ENCODE measurements at places on chromosomes 12 and 14. TPM values are rescaled to one million over a fixed set of nuclear protein-coding genes. Genes with fewer than 3 reads are reported as not detected.

DNA sequence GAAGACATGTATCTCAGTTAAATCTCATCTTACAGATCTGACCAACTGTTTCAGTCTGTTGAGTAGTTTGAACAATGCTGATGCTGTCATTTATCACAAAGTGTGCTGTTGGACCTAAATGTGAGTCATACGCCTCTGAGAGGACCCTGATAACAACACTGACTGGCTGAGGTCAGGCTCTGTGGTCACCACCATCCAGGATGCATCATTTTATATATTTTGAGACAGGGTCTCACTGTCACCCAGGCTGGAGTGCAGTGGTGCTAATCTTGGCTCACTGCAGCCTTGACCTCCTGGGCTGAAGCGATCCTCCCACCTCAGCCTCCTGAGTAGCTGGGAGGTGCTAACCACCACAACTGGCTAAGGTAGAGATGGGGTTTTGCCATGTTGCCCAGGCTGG, 181.0 kb upstream of the RGS6 start:
- H3K4me1 ChIP-seq = peaks cover 6% of the 10 kb centered on the region
- no peak overlapping the region for H3K27ac ChIP-seq
- no peak for DNase-seq

The ESR2 gene
- 0.12 TPM for polyA plus RNA-seq

DNA sequence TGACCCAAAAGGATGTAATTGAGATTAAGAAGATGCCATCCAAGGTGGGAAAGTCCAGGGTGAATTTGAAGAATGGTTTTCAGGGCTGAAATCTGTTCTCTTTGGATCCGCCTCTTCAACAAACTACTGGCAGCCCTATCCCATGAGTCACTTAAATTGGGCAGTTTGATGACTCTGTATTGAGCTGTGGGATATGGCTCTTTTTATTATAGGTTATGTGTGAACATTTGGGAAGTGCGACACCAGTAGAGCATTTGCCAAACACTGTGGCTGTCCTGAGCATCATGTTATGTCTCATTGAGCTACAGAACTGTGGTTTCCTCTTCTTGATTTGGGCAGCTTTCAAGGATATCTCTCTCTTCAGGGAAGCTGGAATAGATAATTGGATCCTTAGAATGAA, 22.3 kb downstream of the IFT43 start:
- no peak for DNase-seq
- H3K4me1 ChIP-seq = no peaks in the 10 kb centered on the region
- H3K36me3 ChIP-seq = peaks cover 3% of the 10 kb centered on the region
- H3K27ac ChIP-seq = no peak overlapping the region
- H3K4me3 ChIP-seq = no peak overlapping the region

DNA sequence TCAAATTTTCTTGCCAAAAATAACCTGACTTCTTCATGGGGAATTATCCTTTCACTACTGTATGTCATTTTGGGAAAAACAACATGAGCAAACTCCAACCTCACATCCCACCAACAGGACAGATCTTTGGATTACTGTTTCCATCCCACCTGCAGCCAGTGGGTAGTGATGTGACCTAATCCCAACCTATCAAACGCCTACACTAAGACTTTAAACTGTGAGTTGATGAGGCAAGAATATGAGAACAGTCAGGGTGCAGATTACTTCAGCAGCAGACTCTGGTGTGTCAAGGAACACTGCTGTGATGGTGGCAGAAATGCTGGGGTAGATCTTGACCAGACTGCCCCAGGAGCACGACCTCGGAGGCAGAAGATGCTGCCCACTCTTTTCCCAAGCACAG, 293.2 kb downstream of the DUSP6 start:
- H3K36me3 ChIP-seq = no peaks in the 10 kb centered on the region
- no peaks in the 10 kb centered on the region for H3K4me1 ChIP-seq
- no peak for DNase-seq
- H3K27me3 ChIP-seq = no peaks in the 10 kb centered on the region

- no peaks in the 10 kb centered on the region for H3K4me1 ChIP-seq
- H3K4me3 ChIP-seq = no peak overlapping the region
- DNase-seq = no peak
- no peaks in the 10 kb centered on the region for H3K36me3 ChIP-seq
These were observed 25.0 kb downstream of the SLC25A21 start for GRCh38 chr14:37147310-37147880.

- H3K4me3 ChIP-seq = no peak overlapping the region
- H3K36me3 ChIP-seq = no peaks in the 10 kb centered on the region
- H3K4me1 ChIP-seq = no peaks in the 10 kb centered on the region
- no peak for DNase-seq
- peaks cover 4% of the 10 kb centered on the region for H3K27me3 ChIP-seq
- no peak overlapping the region for H3K27ac ChIP-seq
These were observed 214.2 kb downstream of the PPM1H start for GRCh38 chr12:62720661-62721330.

The TOMM20L gene
- not detected for polyA plus RNA-seq

The POTEG gene
- polyA plus RNA-seq = not detected

- no peaks in the 10 kb centered on the region for H3K27me3 ChIP-seq
- no peaks in the 10 kb centered on the region for H3K4me1 ChIP-seq
- H3K27ac ChIP-seq = no peak overlapping the region
- no peaks in the 10 kb centered on the region for H3K36me3 ChIP-seq
- DNase-seq = no peak
- H3K4me3 ChIP-seq = no peak overlapping the region
These were observed 225.7 kb downstream of the NUAK1 start for GRCh38 chr12:105912882-105913678.

The NR1H4 gene
- not detected for polyA plus RNA-seq

- DNase-seq = no peak
- H3K27ac ChIP-seq = no peak overlapping the region
These were observed 224.2 kb downstream of the LRFN5 start for GRCh38 chr14:41830714-41831406.

GRCh38 chr14:74856366-74856765, 19.6 kb downstream of the PROX2 start:
- H3K4me1 ChIP-seq = peaks cover 18% of the 10 kb centered on the region
- no peak for DNase-seq
- H3K27ac ChIP-seq = no peak overlapping the region

GRCh38 chr14:51807356-51807755, 53.1 kb upstream of the GNG2 start:
- no peak overlapping the region for H3K4me3 ChIP-seq
- no peaks in the 10 kb centered on the region for H3K4me1 ChIP-seq
- H3K36me3 ChIP-seq = no peaks in the 10 kb centered on the region
- DNase-seq = no peak
- no peak overlapping the region for H3K27ac ChIP-seq

- H3K4me1 ChIP-seq = no peaks in the 10 kb centered on the region
- H3K36me3 ChIP-seq = no peaks in the 10 kb centered on the region
- no peak overlapping the region for H3K27ac ChIP-seq
These were observed 31.7 kb downstream of the FUT8 start for GRCh38 chr14:65444230-65444629.

GRCh38 chr14:83734431-83734830, 1795.5 kb upstream of the FLRT2 start:
- H3K36me3 ChIP-seq = no peaks in the 10 kb centered on the region
- no peak overlapping the region for H3K27ac ChIP-seq
- no peak for DNase-seq

DNA sequence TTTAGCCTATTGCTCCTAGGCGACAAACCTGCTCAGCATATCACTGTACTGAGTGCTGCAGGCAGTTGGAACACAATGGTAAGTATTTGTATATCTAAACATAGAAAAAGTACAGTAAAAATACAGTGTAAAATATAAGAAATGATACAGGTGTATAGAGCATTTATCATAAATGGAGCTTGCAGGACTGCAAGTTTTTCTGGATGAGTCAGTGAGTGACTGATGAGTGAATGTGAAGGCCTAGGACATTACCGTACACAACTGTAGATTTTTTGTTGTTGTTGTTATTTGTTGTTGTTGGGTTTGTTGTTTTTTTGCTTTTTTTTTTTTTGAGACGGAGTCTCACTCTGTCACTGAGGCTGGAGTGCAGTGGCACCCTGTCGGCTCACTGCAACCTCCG, 33.4 kb downstream of the PNMA1 start:
- no peaks in the 10 kb centered on the region for H3K4me1 ChIP-seq
- no peaks in the 10 kb centered on the region for H3K36me3 ChIP-seq
- no peaks in the 10 kb centered on the region for H3K27me3 ChIP-seq
- no peak overlapping the region for H3K27ac ChIP-seq
- no peak for DNase-seq

GRCh38 chr12:120292411-120292660, 633 bp upstream of the RNU4-2 start:
- no peak for DNase-seq
- peak overlapping the region; percentile 99 for H3K27ac ChIP-seq
- H3K27me3 ChIP-seq = no peaks in the 10 kb centered on the region
- peak overlapping the region; percentile 96 for H3K4me3 ChIP-seq
- H3K36me3 ChIP-seq = no peaks in the 10 kb centered on the region

The NGB gene
- polyA plus RNA-seq = not detected

GRCh38 chr14:81446279-81447007, 46.3 kb upstream of the STON2 start:
- H3K4me1 ChIP-seq = no peaks in the 10 kb centered on the region
- H3K27ac ChIP-seq = no peak overlapping the region
- no peak overlapping the region for H3K4me3 ChIP-seq
- no peak for DNase-seq
- H3K27me3 ChIP-seq = no peaks in the 10 kb centered on the region

GRCh38 chr12:91180582-91181395, 1.8 kb downstream of the DCN start:
- no peaks in the 10 kb centered on the region for H3K36me3 ChIP-seq
- no peaks in the 10 kb centered on the region for H3K27me3 ChIP-seq
- no peak overlapping the region for H3K27ac ChIP-seq
- no peak overlapping the region for H3K4me3 ChIP-seq
